CD8-positive, alpha-beta memory T cell (primary cell): ENCODE measurements at places on chromosomes 4 and X. TPM values are rescaled to one million over a fixed set of nuclear protein-coding genes. Genes with fewer than 3 reads are reported as not detected.

Gene PAGE4
- not detected for total RNA-seq

Gene TKTL1
- total RNA-seq: not detected

Gene GJB1
- not detected for total RNA-seq

Gene ASMT
- total RNA-seq: 1.9 TPM

DNA sequence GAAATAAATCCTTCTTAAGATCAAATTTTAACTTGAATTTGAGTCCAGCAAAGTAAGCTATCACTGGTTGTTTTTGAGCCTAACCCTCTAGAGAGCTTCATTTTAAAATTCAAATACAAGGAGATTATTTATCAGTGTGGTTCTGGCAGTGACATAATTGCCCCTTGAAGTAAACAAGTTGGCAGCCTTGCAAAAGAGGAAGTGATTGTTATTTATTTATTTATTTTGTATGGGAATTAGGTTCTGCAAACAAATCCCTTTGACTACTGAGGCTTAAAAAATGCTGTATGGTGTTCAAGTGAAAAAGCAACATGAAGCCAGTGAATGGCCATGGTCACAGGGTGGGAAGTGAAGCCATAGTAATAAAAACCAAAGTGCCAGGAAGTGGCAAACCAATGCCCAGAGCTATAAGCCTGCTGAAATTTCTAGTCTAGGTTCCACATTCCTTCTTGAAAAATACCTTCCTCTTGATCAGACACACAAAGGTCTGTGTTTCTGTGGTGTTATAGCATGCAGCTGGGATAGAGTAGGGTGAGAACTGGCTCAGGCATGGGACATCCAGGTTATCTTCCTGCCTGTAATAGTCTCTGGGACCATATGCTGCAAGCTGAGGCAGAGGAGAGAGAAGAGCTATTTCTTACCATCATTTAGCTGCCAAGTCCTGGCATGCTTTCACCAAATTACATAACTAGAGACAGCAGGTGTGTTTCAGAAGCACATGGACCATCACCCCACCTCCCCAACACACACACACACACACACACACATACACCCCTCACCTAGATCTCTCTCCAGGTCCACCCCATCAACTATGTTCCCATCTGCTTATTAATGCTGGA is 47.1 kb upstream of the TSPAN7 start:
- no peak overlapping the region for H3K27ac ChIP-seq
- no peaks in the 10 kb centered on the region for H3K36me3 ChIP-seq
- H3K27me3 ChIP-seq: no peaks in the 10 kb centered on the region
- no peak for DNase-seq
- H3K4me3 ChIP-seq: no peak overlapping the region

GRCh38 chr4:3766785-3767569 is 792 bp downstream of the ADRA2C start:
- no peak for DNase-seq
- peaks cover 6% of the 10 kb centered on the region for H3K27me3 ChIP-seq
- no peak overlapping the region for H3K27ac ChIP-seq
- H3K36me3 ChIP-seq: no peaks in the 10 kb centered on the region
- no peaks in the 10 kb centered on the region for H3K4me1 ChIP-seq

DNA sequence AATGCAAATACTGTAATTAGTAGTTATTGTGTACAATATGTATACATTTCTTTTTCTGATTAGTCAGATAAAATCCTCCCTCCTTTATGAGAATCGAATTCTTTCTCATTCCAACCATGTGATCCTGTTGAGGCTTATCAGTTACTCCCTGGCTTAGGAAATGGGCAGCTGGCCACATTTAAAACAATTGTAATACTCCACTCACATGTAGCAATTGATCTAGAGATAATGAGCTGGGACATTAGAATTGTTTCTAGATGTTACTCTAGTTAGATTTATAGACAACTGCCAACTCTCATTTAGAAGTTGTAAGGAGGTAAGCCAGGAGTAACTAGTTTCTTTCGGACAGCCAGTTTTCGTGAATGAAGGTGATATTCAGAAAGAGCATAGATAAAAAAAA is 859.3 kb upstream of the AADAT start:
- H3K36me3 ChIP-seq: no peaks in the 10 kb centered on the region
- no peak overlapping the region for H3K27ac ChIP-seq
- no peak for DNase-seq
- no peaks in the 10 kb centered on the region for H3K27me3 ChIP-seq
- H3K4me3 ChIP-seq: no peak overlapping the region

- no peaks in the 10 kb centered on the region for H3K4me1 ChIP-seq
- H3K27me3 ChIP-seq: no peaks in the 10 kb centered on the region
- no peak for DNase-seq
- no peaks in the 10 kb centered on the region for H3K36me3 ChIP-seq
Observed at GRCh38 chr4:98501383-98501782, 157.0 kb downstream of the TSPAN5 start.

- no peak for DNase-seq
- no peak overlapping the region for H3K27ac ChIP-seq
- H3K27me3 ChIP-seq: no peaks in the 10 kb centered on the region
- no peak overlapping the region for H3K4me3 ChIP-seq
Observed at GRCh38 chr4:69838977-69839376, 21.0 kb downstream of the SULT1E1 start.

DNA sequence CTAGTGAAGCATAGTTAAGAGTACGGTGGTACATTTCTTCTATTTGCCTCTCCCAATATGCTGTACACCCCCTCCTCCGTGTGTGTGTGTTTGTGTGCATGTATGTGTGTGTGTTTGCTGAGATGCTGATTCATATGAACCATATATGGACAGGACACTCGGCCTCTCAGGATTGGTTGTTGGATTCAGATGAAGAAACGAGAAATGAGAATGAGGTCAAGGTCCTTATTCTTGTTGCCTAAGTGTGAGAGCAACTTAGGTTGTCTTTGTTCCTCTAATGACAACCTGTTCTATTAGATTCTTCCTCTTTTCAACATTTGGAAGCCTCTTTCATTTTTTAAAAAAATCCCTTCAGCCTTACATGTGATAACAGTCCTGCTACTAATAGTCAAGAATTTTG is 1387.6 kb downstream of the STIM2 start:
- no peaks in the 10 kb centered on the region for H3K27me3 ChIP-seq
- no peaks in the 10 kb centered on the region for H3K4me1 ChIP-seq
- no peaks in the 10 kb centered on the region for H3K36me3 ChIP-seq
- H3K27ac ChIP-seq: no peak overlapping the region

GRCh38 chrX:94400488-94400887 is 726.5 kb downstream of the FAM133A start:
- no peaks in the 10 kb centered on the region for H3K4me1 ChIP-seq
- no peak overlapping the region for H3K27ac ChIP-seq
- DNase-seq: no peak
- H3K4me3 ChIP-seq: no peak overlapping the region
- no peaks in the 10 kb centered on the region for H3K27me3 ChIP-seq
- H3K36me3 ChIP-seq: no peaks in the 10 kb centered on the region

DNA sequence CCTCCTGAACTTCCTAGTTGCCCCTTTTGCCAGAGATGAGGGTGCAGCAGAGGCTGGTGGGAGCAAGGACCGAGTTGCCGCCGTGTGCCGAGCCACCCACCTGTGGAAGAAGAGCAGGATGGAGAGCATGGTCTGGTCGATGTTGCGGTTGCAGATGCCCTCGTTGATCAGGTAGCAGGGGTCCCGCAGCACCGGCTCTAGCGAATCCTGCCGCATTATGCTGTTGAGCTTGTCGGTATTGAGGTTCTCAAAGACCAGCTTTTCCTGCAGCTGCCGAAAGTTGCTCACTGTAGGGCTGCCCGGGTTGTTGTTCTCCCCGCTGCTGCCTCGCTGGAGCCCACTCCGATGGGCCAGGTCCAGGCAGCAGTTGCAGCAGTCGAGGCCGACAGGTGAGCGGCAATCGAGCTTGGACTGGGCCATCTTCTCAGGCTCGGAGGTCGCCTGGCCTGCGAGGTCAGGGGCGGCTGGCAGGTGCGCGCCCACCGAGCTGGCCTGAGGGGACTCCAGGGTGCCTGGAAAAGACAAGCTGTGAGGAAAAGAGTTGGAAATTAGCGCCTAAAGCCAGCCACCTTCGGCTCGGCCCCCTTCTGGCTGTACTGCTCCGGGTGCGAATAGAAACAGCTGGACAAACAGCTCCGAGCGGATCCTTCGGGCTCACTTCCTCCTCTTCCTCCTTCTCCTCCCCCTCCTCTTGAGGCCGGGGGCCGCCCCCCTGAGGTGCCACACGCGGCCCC is 420 bp downstream of the TSC22D3 start:
- no peaks in the 10 kb centered on the region for H3K27me3 ChIP-seq
- H3K4me1 ChIP-seq: no peaks in the 10 kb centered on the region
- no peaks in the 10 kb centered on the region for H3K36me3 ChIP-seq

- DNase-seq: no peak
- H3K27ac ChIP-seq: no peak overlapping the region
- no peaks in the 10 kb centered on the region for H3K36me3 ChIP-seq
- H3K4me1 ChIP-seq: no peaks in the 10 kb centered on the region
- H3K4me3 ChIP-seq: no peak overlapping the region
- no peaks in the 10 kb centered on the region for H3K27me3 ChIP-seq
Observed at GRCh38 chr4:180932370-180933001, 1310.7 kb upstream of the TENM3 start.

DNA sequence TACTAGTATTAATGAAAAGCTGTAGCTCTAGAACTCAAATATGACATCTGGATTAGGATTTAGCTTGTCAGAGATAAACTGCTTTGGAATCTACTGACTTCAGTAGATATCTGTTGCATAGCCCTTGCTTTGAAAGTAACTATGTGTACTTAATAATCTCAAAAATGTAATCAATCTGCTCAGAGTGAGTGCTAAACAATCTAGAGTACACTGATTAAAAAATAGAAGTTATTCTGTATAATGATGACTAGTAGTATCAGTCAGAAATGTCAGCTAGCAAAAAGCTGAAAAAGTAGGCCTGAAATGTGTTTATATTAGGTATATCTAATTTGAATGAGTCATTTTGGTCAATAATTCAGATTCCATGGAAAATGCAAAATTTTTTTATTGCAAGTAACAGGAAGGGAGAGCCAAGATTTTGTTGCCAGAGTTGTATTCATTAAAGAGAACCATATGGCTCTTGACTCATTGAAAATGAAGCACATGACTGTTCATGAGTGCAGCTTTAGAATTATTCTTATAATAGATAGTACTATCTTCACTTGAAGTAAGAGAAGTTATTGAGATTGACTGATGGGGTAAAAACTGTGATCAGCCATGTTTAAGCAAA is 20.0 kb downstream of the CLCN3 start:
- H3K27me3 ChIP-seq: no peaks in the 10 kb centered on the region
- no peak overlapping the region for H3K27ac ChIP-seq
- no peaks in the 10 kb centered on the region for H3K4me1 ChIP-seq
- H3K4me3 ChIP-seq: no peak overlapping the region
- H3K36me3 ChIP-seq: peaks cover 21% of the 10 kb centered on the region

DNA sequence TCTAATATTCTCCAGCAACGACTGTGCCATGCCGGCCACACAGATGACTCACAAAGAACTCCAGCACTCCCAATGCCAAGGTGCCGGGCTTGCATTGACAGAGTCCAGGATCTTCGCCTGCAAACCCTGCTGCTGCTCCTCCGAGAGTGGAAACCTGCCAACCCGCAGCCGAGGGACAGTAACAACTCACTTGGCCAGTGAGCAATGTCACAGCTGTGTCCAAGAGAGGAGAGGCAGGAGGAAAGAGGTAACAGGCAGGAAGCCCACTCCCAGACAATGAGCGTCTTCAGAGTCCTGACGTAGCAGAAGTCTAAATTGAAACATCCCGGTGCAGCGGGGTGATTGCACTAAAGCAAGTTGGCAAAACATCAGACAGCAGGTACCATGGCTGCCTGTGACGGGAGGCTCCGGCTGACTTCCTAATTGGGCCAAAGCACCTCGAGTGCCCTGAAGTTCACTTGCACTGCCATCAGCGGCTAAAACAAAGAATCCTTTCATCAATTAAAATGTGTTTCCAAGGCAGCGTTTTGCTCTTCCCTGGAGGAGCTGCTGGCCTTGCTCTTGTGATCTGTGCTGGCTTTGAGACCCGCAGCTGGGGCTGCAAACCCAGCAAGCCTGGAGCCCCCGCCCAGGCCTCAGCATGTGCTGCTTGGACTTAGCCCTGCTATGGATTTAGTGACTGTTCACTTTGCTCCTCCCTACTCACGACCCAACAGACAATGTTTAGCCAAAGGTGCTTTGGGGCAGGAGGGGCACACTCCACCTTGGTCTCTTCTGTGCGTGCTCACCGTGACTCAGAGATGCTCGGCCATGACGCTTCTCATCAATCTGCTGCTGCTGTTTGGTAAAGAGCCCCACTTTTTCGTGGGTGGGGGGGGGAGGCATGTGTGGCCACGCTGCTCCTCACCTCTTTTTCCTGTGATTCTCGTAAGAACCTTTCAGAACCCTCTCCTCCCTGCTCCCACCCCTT is 36.5 kb downstream of the DCTD start:
- no peaks in the 10 kb centered on the region for H3K36me3 ChIP-seq
- DNase-seq: no peak
- H3K4me1 ChIP-seq: no peaks in the 10 kb centered on the region
- no peak overlapping the region for H3K4me3 ChIP-seq
- H3K27ac ChIP-seq: no peak overlapping the region

DNA sequence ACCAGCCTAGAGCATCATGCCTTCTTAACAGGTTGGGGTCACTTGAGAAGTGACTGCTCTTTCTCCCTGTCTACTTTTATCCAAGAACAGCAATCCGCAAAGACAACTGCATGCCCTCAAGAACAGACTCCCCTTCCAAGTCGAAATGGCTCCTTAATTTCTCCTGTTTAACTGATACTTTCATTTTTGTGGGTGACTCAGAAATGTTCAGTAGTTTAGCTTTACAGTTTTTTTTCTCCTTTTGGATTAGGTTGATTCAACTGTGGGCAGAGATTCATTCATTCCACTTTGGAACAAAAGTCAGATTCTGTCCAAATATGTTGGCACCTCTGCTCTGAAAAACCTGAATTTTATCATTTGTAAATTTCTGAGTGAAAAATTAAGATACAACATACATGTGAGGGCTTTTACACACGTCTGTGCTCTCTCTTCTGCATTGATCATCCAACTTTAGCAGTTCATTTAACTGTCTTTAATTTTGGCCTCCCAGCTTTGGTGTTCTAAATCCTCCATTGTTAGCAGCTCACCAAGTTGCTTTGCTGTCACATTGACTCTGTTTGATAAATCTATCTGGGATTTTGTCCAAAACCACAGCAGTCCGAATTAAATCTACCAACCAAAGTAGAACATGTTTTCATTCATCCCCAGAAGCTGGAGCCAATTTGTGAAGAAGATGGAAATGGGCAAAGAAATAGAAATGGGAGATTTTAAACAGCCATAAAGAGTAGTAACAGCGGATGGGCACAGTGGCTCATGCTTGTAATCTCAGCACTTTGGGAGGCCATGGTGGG is 50.0 kb downstream of the HOPX start:
- no peak overlapping the region for H3K27ac ChIP-seq
- no peaks in the 10 kb centered on the region for H3K4me1 ChIP-seq
- H3K4me3 ChIP-seq: no peak overlapping the region
- H3K36me3 ChIP-seq: no peaks in the 10 kb centered on the region

DNA sequence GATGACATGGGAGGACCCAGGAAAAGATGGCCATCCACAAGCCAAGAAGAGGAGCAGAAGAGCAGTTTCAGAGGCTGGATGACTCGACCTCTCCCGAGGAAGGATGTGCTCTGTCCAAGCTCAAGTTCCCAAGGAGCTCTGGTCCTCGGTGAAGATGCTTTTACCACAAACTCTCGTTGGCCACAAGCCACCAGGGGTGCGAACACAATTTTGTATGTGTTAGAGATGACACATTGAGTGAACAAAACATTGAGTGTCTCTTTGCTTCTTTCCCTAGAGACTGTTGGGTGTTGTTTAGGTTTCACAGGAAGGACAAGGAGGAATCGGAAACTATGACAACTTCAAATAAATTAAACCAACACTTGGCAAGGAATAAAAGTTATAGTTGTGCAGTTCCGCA is 26.3 kb downstream of the FGFBP1 start:
- H3K4me1 ChIP-seq: no peaks in the 10 kb centered on the region
- H3K27me3 ChIP-seq: no peaks in the 10 kb centered on the region
- no peak overlapping the region for H3K4me3 ChIP-seq
